Liver (tissue), 10 donors: ENCODE measurements at places on chromosomes 4 and X.
A peak's percentile ranks its signal among the peaks of the same experiment; 100 is the strongest.

DNA sequence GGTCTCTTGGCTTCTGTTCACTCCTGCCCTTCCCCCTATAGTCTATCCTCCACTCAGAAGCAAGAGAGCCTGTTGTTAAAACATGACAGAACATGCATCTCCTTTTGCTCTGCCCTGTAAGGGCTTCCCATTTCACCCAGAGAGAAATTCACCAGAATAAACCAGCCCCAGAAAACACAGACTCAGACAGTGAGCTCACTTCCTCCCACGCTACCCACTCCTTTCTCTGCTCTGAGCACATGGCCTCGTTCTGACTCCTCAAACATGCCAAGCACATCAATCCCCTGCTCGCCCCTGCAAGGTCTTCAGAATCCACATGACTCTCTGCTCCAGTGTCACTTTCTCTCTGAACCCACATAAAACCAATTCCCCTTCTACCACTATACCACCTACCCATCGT, 50.4 kb downstream of the MID1 start:
- H3K27me3 ChIP-seq = no peaks in the 10 kb centered on the region
- no peaks in the 10 kb centered on the region for H3K36me3 ChIP-seq
- no peak overlapping the region for H3K4me3 ChIP-seq
- DNase-seq = no peak
- no peak overlapping the region for H3K27ac ChIP-seq
- H3K4me1 ChIP-seq = no peaks in the 10 kb centered on the region

GRCh38 chr4:3434881-3435685, 6.7 kb upstream of the HGFAC start:
- no peaks in the 10 kb centered on the region for H3K4me1 ChIP-seq
- H3K36me3 ChIP-seq = peaks cover 3% of the 10 kb centered on the region
- H3K4me3 ChIP-seq = no peak overlapping the region
- DNase-seq = no peak

- no peaks in the 10 kb centered on the region for H3K4me1 ChIP-seq
- no peak for DNase-seq
- no peak overlapping the region for H3K4me3 ChIP-seq
These were observed 48.8 kb downstream of the MAP7D2 start for GRCh38 chrX:20067709-20068561.

GRCh38 chrX:31547416-31547815, 475.6 kb upstream of the FTHL17 start:
- no peak overlapping the region for H3K27ac ChIP-seq
- H3K36me3 ChIP-seq = no peaks in the 10 kb centered on the region
- no peaks in the 10 kb centered on the region for H3K27me3 ChIP-seq
- no peak overlapping the region for H3K4me3 ChIP-seq
- H3K4me1 ChIP-seq = no peaks in the 10 kb centered on the region
- DNase-seq = no peak

DNA sequence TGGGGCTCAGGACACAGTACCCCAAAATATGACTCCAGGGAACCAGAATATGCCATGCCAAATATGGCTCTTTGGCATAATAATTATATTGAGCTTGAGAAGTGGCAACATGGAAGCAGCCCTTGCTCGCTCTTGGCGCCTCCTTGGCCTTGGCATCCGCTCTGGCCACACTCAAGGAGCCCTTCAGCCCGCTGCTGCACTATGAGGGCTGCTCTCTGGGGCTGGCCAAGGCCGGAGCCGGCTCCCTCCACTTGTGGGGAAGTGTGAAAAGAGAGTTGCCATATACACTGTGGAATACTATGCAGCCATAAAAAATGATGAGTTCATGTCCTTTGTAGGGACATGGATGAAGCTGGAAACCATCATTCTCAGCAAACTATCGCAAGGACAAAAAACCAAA, 18.4 kb upstream of the HERC6 start:
- H3K27me3 ChIP-seq = no peaks in the 10 kb centered on the region
- no peak for DNase-seq
- H3K4me1 ChIP-seq = no peaks in the 10 kb centered on the region
- H3K4me3 ChIP-seq = no peak overlapping the region
- H3K27ac ChIP-seq = no peak overlapping the region

GRCh38 chr4:47721892-47722575, 115.8 kb downstream of the CORIN start:
- no peaks in the 10 kb centered on the region for H3K27me3 ChIP-seq
- no peak overlapping the region for H3K4me3 ChIP-seq
- no peak overlapping the region for H3K27ac ChIP-seq
- no peaks in the 10 kb centered on the region for H3K4me1 ChIP-seq
- no peaks in the 10 kb centered on the region for H3K36me3 ChIP-seq
- no peak for DNase-seq

- no peaks in the 10 kb centered on the region for H3K27me3 ChIP-seq
- no peaks in the 10 kb centered on the region for H3K4me1 ChIP-seq
- no peak overlapping the region for H3K4me3 ChIP-seq
- no peak overlapping the region for H3K27ac ChIP-seq
- H3K36me3 ChIP-seq = no peaks in the 10 kb centered on the region
These were observed 170.6 kb downstream of the BANK1 start for GRCh38 chr4:101961144-101961543.

DNA sequence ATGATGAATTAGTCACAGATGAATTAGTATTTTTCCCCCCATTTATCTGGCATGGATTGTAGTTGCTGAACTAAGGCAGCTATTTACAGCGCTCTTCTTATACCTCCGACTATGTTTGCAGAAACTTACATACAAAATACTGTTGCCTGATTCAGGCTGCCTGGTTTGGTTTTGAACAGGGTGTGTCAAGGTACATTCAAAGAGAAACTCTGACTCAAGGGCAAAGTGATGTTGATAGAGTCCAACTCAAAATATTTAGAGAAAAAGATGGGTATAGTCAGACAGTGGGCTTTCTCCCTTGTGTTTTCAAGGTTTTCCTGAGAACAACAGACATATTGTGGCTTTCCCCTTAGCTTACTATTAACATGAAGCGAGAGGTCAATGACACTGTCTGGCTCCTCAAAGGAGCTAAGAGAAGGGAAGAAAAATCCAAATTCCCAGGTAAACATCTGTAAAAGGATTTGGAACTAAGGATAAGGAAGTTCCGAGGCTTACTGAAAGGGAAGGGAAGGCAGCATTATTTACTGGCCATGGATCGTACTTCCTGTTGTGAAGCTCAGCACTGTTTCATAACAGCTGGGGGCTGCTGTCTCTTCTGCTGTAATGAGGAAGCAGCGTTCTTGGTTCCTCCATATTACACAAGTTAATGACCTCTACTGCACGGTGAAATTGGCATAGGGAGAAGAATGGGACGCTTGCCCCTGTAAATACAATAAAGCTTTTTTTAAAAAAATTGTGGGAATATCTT, 30.9 kb downstream of the FAM9C start:
- no peaks in the 10 kb centered on the region for H3K36me3 ChIP-seq
- no peak for DNase-seq
- H3K27me3 ChIP-seq = no peaks in the 10 kb centered on the region
- H3K4me3 ChIP-seq = no peak overlapping the region
- H3K4me1 ChIP-seq = no peaks in the 10 kb centered on the region

DNA sequence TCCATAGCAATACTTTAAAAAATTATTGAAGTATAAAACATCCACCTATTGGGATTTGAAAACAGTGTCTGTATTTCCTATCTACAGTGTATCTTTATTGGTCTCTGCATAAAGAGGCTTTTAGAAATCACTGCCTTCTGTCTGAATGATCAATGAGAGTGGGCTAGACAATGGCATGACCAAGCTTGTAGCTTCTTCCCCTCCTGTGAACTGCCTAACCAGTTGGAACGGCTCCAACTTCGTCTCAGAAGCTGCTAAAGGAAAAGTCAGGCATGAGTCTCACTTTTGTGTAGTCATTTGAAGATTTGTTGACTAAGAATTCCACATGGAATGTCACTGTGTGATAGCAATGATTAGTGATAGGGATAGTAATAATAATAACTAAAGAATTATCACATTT, 64.2 kb downstream of the INTS12 start:
- no peak for DNase-seq
- H3K27me3 ChIP-seq = no peaks in the 10 kb centered on the region
- H3K36me3 ChIP-seq = no peaks in the 10 kb centered on the region
- no peak overlapping the region for H3K4me3 ChIP-seq
- H3K4me1 ChIP-seq = no peaks in the 10 kb centered on the region

DNA sequence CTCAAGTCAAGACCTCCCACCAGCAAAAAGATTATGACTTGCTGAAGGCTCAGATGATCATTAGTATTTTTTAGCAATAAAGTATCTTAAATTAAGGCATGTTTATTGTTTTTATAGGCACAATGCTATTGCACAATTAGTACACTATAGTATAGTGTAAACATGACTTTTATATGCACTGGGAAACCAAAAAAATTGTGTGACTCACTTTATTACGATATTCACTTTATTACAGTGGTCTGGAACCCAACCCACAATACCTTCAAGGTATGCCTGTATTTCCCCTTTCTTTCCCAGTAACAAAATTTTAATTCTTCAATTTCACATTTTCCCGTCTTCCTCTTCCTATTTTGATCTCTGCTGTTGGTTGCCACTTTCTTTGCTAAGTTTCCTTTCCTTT, 37.7 kb downstream of the ZCCHC12 start:
- H3K27ac ChIP-seq = no peak overlapping the region
- DNase-seq = no peak
- no peaks in the 10 kb centered on the region for H3K36me3 ChIP-seq
- no peaks in the 10 kb centered on the region for H3K4me1 ChIP-seq
- H3K4me3 ChIP-seq = no peak overlapping the region
- H3K27me3 ChIP-seq = no peaks in the 10 kb centered on the region

DNA sequence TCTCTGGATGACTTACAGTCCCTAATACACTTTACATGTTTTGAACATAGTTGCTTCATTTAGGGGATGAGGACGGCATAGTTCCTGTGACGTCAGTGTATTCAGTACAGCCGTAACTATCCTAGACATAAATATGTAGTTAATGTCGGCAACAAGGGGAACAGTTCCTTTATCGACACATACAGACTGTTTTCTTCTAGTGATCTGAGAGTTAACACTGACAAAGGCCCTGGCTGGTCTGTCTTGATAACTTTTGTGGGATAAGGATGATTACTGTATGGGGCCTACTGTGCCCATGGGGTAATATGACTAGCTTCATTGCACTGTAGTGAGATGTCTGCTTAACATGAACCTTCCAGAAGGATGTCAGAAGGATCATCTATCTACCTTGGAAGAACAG, 131.2 kb downstream of the ZNF518B start:
- no peaks in the 10 kb centered on the region for H3K27me3 ChIP-seq
- DNase-seq = no peak
- no peaks in the 10 kb centered on the region for H3K4me1 ChIP-seq

DNA sequence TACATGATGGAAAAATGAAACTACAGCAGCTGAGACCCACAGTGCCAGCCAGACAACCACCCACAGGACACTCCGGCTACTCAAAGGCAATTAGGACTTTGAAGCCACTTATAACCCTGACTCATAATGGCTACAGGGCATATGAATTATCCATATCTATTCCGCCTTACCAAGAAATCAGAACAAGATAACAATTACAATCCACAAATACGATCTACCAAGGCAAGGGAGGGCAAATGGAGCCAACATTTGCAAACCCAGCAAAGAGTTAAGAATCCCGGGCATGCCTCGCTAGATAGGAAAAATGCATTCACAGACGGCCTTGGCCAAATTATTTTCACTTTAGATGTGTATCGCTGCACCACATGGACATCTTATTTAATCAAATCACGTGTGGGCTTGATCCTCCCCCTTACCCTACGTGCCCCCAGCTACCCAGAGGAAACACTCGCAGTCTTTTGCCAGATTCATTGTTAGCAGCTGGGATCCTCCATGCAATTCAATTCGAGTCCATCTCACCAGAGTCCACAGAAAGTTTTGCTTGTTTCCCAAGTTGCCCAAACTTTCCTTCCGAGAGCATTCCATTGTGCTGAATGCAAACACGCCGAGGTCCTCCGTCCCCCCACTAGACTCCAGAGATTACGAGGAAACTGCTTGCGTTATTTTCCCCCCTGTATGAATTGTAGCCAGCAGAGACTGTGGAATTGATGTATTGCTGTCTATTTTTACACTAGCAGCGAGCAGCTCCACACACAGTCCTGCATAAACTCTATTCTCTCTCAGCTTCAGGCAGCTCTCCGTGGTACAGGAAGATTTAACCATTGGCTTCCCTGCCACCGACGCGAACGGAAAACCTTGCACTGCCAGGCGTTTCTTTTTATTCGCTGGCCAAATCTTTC, 1.2 kb downstream of the PPARGC1A start:
- no peaks in the 10 kb centered on the region for H3K27me3 ChIP-seq
- H3K36me3 ChIP-seq = no peaks in the 10 kb centered on the region
- peaks cover 3% of the 10 kb centered on the region for H3K4me1 ChIP-seq
- H3K27ac ChIP-seq = peak overlapping the region; percentile 88
- H3K4me3 ChIP-seq = peak overlapping the region; percentile 48

DNA sequence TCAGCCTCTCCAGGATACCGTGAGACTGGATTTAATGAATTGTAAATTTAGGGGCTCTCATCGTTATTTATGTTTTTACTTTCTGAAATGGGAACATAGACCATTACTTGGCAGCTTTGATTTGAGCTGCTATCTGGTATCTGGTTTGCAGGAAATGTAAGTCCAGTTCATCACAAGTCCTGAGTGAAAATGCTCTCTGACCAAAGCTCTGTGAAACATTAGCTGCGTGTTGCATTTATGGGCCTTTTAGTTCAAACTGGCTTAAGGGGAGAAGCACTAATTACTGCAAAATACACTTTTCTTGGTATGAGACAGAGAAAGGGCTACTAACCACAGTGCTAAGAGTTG, 420 bp downstream of the CC2D2A start:
- H3K4me1 ChIP-seq = no peaks in the 10 kb centered on the region
- H3K27ac ChIP-seq = no peak overlapping the region
- H3K27me3 ChIP-seq = no peaks in the 10 kb centered on the region
- no peak for DNase-seq
- H3K4me3 ChIP-seq = no peak overlapping the region

DNA sequence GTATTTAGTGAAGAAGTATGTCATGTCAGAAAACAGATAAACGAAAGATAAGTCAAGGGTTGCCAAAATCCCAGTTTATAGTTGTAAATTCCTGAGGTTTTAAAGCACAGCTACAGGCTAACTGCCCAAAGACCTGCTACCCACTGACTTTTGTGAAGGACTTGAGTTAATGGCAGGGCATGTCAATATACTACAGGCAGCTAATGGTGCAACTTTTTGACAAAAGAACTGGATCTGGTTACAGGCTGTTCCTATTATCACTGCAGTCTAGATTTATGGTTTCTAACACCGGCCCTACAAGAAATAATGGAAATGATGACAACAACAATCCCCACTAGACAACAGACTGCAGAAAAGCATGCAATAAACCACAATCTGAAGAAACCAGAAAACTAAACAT, 6.4 kb downstream of the SCML2 start:
- no peaks in the 10 kb centered on the region for H3K4me1 ChIP-seq
- H3K36me3 ChIP-seq = no peaks in the 10 kb centered on the region
- no peak overlapping the region for H3K4me3 ChIP-seq
